Thoracic aorta (tissue), 2 donors: ENCODE measurements at places on chromosomes 1 and 21. TPM values are rescaled to one million over a fixed set of nuclear protein-coding genes. Genes with fewer than 3 reads are reported as not detected.

- no peak for DNase-seq
Observed at GRCh38 chr1:115078708-115079107, 10.6 kb downstream of the TSPAN2 start.

DNA sequence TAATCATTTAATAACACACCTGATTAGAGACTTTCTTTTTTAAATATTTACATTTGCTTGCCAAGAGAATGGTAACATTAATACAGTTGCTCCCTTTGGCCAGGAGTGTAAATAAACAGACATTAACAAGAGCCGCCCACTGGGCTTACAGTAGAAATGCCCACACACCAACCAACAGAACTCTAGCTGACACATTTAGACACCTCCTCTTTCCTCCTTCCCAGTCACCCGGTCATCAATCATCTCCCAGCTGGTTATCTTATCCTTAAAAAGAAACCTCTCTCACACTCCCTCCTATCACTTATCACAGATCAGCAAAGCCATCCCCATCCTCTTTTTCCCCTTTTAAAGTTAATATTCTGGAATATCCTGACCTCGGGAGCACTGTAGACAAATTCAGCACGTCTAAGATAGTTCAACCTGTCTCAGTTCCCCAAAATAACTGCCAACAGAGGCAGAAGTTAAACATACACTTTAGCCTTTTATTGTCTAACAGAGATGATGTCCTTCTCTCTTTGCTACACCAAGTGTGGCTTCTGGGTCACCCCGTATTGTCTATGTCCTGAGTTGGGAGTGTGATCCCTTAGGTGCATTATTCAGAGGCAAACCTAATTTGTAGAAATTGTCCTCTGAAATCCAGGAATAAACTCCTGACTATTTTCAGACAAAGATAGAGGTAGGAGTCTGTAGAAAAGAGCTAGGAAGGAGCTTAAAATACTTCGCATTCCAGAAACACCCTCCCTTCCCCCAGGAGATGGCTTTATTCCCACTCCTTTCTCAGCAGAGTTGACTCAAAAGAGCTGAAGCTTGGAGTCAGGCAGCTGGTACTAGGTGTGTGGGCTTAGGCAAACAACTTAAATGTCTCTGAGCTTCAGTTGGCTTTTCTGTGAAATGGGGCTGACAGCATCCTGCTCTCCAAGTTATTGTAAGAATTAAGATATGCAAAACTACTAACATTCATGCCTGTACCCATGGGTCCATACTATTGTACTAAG is 8.8 kb downstream of the MYCL start:
- DNase-seq, result no peak

- no peak for DNase-seq
Observed at GRCh38 chr1:83917959-83918358, 81.0 kb downstream of the TTLL7 start.

GRCh38 chr1:18408656-18409370 is 71.9 kb upstream of the KLHDC7A start:
- DNase-seq, result no peak

DNA sequence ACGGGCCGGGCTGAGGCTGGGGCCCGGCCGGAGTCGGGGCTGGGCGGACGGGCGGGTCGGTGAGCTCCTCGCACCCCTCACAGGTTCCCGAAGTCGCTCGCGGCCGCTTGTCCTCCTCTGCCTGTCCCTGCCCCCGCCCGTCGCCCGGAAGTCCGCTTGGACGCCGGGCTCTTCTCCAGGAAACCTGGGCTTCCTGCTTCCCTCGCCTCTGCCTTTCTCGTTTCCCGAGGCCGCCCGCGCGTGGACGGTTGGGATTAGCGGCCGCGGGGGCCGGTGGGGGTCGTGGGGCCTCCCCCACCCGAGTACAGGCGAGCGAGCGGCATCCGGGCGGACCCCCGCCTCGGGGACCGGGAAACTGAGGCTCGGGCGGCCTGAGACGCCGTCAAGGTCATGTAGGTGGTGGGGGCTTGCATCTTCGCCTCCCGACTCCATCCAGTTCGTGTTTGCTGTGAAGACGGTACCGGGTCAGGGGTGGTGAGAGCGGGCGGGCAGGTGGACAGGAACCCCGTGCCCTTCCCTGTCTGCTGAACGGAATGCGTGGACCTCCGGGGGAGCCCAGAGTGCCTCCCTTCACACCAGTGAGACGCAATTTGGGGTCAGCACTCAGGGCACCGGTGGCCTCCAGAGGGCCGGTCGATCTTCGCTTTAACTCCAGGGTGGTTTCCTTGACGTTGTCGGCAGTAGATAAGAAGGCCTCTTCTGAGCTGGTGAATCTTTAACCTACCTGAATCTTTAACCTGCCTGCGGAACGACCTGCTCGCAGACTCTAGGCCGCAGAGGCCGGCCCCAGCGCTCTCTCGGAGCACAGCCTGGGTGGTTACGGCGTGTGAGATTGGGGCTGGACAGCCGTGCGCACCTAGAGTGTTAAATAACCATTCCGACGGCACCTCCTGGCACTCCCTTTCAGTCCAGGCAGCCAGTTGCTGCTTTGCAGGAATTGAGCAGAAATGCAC is 686 bp downstream of the ARF1 start:
- DNase-seq, result no peak

DNA sequence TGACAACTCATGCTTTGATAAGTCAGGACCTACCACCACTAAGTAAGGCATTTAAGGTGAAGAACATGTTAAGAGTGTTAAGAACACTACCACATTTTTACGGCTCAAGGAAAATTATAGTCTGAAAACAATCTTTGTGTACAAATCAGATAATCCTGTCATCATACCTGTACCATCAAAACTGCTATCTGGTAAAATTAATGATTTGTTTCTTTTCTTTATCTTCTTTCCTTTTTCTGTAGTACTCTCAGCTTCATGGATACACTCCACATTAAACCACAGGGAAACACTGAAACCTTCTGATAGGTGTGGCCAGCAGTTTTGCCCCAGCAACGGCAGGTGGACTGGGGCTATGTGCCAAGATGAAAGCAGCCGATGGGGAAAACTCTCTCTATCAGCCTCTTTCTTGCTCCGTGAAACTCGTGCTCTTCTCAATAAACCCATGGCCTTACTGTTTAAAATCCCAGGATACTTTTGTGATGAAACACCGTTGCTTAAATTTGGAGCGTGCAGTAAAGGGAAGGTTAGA is 75.1 kb downstream of the LYST start:
- DNase-seq, result no peak

DNA sequence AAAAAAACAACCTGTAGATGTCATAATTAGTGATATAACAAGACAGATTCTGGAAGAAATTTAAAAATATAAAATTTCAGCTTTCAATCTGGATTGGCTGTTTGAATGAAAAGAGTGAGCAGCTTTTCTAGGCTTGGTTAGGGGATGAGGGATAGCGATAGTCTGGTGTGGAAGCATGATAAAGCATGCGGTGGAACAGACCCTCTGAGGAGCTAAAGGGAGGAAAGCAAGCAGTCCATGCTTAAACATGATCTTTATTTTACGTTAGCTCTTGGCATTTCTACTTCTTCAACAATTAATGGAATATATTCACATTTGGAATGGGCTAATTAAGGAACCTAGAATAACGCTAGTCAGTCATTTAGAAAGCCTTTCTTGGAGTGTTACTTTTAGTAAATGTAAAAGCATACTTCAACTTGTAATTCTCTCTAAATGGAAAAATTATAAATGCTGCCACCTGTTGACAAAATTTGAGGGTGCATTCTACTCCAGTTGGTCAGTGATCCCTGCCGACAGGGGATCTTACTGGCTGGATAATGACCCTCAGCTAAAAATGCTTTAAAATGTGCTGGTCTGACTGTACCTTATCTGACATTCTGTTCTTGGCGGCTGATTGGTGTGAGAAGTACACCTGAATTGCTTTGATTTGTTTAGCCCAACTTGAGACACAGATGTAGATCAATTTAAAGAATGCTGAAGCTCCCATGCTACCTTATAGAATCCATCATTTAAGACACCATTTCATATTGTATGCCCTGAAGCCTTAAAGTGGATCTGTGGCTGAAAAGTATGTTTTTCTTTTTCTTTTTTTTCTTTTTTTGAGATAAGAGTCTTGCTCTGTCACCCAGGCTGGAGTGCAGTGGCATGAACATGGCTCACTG is 61.2 kb downstream of the AK4 start:
- DNase-seq, result no peak

GRCh38 chr21:25881524-25882376 is 147.0 kb downstream of the GABPA start:
- peak; percentile 25 for DNase-seq

- no peak for DNase-seq
Observed at GRCh38 chr1:157653494-157653873, 47.1 kb downstream of the FCRL3 start.

- no peak for DNase-seq
Observed at GRCh38 chr1:170041423-170042192, 32.9 kb downstream of the KIFAP3 start.

DNA sequence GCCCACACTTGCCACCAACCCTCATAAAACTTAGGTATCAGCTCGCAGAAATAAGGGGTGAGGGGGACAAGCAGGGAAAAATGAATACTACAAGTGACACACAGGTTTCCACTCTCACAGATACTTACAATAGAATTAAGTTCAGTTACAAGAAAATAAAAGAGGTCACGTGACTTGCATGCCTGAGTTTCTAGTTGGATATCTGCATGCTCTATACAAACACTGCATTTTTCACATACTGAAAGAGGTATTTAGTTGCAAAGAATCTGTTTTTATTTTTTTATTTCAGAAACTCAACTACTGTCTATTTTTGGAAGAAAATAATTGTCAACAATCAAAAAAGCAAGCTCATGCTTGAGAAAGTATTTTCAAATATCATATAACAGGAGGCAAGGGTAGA is 43.5 kb downstream of the DPYD start:
- DNase-seq, result no peak

GRCh38 chr21:29300807-29301138 is 2.1 kb downstream of the BACH1 start:
- no peak for DNase-seq

GRCh38 chr21:44803651-44804050 is 2.0 kb upstream of the UBE2G2 start:
- no peak for DNase-seq

The TFF1 gene
- total RNA-seq, result 85.8 TPM

The IQCC gene
- total RNA-seq, result 1.4 TPM

The TAS1R1 gene
- total RNA-seq, result not detected

The CRNN gene
- not detected for total RNA-seq

The RIMS3 gene
- 18.1 TPM for total RNA-seq

The OR2AK2 gene
- total RNA-seq, result not detected
